ENCODE measurements at places on chromosomes 5 and 9.

DNA sequence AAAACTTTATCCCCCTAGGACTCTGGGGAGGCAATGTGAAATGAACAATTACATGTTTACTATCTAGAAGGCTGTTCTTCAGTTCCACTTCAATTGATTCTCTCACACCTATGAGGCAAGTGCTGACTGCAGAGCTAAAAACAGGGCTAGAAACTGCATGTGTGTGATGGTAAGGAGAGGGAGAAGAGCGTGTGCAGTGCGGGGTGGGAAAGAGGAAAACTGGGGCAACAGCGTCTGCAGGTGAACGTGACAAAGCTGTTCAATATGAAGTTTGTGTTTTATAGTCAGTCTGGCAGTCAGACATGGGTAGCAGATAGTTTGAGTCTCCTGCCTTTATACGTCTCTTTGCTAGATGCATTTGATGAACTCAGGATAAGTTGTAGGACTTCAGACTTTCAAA, 6.6 kb upstream of the COMMD10 start:
- DNase-seq, result no peak

DNA sequence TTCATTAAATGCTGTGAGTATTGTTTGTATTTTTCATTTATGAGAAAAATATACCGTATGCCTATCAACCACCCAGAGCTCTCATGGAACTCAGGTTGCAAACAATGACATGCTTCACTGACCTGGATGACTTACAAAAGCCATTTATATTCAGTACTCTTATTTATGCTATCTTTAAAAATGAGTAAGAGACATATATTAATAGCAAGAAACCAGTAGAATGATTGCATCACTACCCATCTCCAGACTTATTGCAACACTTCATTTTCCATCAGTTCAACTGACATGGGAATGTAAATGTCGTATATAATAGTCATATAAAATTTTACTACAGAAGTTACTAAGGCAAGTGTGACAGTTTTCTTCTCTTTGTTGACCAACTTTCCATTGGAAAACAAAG, 69.1 kb downstream of the OTP start:
- no peak for DNase-seq

DNA sequence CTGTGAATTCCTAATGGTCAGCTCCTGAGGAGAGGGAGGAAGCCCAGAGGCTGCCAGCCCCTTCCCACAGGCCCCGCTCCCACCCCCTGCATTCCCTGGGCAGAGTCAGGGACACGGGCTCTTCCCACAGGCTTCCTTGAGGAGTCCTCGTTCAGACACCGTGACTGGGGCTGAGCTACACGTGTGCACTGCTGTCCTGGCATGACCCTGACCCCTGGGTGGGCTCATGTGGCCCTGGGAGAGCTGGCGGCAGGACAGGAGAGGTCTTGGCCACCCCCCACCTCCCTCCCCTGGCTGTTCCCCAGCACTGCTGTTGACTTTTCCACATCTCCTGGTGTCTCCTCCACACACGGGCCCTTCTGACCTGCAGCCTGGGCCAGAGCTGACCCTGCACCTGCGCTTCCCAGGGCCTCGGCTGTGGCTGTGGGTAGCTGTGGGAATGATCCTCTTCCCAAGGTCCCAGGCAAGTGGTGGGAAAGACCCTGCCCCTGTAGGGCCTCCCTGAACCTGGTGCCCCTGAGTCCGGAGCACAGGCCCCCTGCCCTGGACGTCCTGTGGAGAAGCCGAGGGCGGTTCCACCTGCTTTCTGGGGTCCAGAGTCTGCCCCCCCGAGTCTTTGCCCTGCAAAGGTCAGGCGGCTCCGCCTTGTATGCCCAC, 56.5 kb upstream of the NKD2 start:
- DNase-seq, result no peak

DNA sequence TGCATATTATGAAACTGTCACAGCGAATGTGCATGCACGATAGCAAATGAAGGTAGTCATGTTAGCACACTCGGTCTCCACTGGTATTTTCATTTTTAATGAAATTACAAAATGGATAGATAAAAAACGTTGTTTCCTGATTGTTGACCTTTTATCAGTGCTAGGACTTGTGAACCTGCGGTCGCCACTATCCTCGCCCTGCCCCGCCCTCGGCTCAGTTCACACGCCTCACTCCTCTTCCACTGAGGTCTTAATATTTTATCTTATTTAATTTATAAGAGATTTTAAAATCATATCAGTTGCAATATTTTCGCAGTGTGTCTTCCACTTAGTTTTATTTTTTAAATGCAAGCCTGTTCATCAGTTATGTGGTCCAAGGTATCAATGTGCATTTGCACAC, 382.6 kb upstream of the IRX4 start:
- no peak for DNase-seq

- no peak for DNase-seq
Observed at GRCh38 chr5:38032149-38032548, 192.3 kb upstream of the GDNF start.

GRCh38 chr5:41935544-41935943, 10.5 kb downstream of the FBXO4 start:
- DNase-seq, result no peak

DNA sequence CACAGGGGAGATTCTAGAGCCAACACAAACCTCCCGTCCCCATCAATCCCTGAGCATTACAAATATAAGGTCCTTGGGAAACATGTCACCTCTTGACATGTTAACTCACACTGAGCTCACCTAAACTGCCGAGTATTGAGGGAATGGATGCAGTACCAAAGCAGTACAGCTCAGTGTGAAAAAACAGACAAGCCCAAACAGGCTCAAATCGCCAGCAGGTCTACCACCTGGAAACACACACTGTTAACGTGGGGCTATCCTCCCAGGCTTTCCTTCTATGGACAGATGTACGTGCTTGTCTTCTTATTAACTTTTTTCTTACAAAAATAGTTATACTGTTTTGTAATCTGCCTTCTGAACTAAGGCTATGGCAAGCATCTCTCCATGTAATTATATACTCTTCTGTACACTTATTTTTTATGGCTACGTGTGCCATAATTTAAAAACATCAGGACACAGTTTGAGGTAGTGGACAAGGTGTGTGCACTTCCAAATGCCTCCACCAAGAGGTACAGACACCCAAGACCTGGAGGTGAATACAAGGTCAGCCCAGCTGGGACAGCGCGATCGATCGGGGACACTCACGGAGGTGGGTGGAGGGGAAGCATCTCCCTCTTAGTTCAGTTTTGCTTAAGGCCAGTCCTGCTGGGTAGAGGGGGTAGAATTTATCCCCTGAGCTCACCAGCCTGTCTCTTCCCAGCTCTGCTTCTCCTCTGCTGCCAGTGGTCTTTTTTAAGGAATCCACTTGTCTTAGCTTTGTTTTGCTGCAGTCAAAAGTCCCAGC, 76.5 kb downstream of the DAP start:
- DNase-seq, result no peak

- peak; percentile 50 for DNase-seq
Observed at GRCh38 chr5:151772029-151772845, 483 bp downstream of the G3BP1 start.

GRCh38 chr5:39257554-39257953, 38.2 kb upstream of the FYB1 start:
- no peak for DNase-seq

DNA sequence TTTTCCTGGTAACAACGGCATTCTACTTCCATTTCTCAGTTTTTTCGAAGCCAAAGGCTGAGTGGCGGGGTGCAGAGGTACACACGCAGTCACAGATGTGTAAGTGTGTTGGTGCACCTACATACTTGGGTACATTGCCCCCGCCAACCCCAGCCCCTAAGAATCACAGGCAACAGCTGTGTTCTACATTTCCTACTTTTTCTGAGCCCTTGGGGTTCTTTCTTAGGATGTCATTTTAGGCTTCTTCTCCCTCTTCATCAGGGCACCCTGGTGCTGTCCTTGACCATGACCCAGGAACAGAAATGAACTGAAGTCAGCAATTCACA, 104.8 kb downstream of the PAX5 start:
- DNase-seq, result no peak

Measured in stimulated activated naive CD8-positive, alpha-beta T cell treated with anti-CD3 and anti-CD28 coated beads, Interleukin-15, Interleukin-2, amounts not matched to agents 100 U/mL and 50 U/mL, for 24 hours (primary cell).